HS-27A (cell line): ENCODE measurements at places on chromosomes 13 and 19.

DNA sequence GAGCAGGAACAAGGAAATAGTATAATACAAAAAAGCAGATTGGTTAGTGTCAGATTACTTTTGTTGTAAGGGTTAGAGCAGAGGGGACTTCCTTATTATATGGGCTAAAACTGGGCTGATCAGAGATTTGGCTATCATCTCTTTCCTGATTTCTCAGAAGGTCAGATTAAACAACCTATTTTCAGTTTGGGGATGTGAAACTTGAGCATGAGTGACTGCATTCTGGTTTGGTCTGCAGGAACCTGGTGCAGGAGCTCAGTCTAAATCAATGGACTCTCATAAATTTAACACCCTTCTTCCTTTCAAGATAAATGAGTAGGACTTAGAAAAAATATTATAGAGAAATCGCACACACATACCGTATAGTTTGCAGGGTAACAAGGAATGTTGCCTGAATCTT, 12.9 kb upstream of the RFXAP start:
- no peak for DNase-seq

DNA sequence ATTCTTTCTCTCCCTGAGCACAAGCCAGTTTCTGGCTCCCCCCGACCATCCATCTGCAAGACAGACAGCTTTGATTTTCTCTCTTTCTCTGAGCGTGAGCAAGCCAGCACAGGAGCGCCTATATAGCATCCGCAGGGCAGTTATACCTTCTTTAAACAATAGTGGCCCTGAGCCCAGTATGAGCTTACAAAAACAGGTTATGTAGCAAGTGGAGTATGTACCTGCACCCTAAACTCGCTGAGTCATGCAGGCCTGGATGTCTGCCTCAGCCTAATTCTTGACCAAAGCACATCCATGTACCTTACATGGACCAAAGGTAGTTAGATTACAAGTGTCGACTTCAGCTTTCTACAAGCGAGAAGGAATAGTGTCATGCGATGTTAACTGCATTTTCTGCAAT, 61.7 kb downstream of the RAP2A start:
- no peak for DNase-seq

GRCh38 chr13:48232420-48233045, 473 bp upstream of the ITM2B start:
- no peak for DNase-seq

DNA sequence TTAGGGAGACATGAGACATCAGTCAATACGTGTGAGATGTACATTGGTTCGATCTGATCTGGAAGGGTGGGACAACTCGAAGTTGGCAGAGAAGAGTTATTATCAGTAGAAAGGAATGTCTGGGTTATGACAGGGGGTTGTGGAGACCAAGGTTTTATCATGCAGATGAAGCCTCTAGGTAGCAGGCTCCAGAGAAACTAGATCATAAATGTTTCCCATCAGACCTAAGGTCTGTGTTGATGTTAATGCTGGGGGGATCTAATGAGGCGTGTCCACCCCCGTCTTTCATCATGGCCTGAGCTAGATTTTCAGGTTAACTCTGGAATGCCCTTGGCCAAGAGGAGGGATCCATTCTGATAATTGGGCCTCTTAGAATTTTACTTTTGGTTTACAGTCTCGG, 187.0 kb upstream of the KL start:
- DNase-seq, result no peak

DNA sequence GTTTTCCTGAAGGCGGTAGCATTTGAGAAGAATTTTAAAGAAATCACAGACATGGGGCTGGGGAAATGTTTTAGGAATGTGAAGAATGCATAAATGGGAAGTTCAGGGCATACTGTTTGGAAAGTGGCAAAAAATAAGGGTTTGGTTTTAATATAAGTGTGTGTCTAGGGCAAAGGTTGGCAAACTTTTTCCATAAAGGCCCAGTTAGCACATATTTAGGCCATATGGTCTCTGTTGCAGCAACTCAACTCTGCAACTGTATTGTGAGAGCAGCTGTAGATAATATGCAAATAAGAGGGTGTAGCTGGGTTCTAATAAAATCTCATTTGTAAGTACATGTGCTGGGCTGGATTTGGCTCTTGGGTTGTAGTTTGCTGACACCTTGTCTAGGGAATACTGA, 521.9 kb downstream of the DIAPH3 start:
- peak; percentile 15 for DNase-seq

- DNase-seq, result no peak
Observed at GRCh38 chr19:14089662-14090508, 666 bp downstream of the SAMD1 start.

DNA sequence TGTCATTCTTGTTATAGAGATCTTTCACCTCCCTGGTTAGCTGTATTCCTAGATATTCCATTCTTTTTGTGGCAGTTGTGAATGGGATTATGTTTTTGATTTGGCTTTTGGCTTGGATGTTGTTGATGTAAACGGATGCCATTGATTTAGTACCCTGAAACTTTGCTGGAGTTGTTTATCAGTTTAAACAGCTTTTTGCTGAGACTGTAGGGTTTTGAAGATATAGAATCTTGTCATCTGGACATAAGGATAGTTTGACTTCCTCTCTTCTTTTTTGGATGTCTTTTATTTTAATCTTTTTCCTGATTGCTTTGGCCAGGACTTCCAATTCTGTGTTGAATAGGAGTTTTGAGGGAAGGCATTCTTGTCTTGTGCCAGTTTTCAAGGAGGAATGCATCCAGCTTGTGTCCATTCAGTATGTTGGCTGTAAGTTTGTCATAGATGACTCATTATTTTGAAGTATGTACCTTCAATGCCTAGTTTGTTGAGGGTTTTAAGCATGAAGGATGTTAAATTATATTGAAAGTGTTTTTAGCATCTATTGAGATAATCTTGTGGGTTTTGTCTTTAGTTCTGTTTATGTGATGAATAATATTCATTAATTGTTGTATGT, 16.8 kb downstream of the ZNF431 start:
- no peak for DNase-seq

DNA sequence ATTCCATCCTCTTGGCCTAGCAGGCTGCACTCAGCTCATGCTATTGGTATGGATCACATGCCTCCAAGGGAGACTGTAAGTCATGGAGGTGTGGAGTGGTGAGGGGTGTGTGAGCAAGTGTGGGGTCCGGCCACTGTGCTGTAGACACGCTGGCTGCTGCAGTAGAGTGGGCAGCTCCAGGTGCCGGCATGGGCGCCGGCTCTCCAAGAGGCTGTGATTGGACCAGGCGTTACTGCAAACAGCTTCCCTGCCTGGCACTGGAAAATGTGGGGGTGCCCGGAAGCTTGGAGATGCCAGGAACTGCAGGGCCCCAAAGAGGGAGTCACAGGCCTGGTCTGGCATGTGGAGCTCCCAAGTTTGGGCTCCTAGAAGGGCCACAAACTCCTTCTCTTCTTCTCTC, 245.7 kb downstream of the GPC6 start:
- DNase-seq, result no peak

- no peak for DNase-seq
Observed at GRCh38 chr13:33509642-33510229, 224.2 kb upstream of the STARD13 start.

GRCh38 chr19:18278521-18279265, 2.7 kb downstream of the JUND start:
- no peak for DNase-seq

DNA sequence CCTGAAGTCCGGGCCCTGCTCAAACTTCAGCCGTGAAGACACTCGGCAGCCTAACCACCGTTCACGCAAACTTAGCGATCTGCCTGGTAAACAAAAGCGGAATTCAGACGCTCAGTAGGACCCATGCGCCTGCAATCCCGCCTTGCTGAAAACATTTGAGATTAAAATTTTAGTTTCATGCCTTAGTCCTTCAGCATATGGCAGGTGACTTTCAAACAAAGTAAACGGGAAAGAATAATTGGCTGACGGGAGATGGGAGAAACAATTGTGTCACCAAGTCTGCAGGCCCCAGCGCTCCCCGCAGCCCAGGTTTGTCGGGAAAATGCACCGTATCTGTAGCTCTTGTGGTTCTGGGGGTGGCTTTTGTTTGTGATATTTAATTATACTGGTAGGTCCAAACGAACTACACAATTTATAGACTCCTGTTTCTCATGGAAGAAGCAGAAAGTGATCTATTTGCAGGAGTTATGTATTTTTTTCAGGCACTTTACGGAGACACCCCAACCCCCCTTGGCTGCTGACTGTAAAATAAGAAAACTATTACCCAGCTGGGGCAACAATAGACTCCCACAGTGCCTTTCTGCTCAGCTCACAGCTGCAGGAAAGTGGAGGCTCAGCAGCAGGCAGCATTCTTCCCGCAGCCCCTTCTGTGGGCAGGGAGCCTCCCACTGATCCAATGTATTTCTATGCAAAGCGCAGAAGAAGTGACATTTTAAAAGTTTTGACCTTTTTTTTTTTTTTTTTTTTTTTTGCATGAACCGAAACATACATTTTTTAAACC, 94.8 kb downstream of the SOX1 start:
- no peak for DNase-seq

DNA sequence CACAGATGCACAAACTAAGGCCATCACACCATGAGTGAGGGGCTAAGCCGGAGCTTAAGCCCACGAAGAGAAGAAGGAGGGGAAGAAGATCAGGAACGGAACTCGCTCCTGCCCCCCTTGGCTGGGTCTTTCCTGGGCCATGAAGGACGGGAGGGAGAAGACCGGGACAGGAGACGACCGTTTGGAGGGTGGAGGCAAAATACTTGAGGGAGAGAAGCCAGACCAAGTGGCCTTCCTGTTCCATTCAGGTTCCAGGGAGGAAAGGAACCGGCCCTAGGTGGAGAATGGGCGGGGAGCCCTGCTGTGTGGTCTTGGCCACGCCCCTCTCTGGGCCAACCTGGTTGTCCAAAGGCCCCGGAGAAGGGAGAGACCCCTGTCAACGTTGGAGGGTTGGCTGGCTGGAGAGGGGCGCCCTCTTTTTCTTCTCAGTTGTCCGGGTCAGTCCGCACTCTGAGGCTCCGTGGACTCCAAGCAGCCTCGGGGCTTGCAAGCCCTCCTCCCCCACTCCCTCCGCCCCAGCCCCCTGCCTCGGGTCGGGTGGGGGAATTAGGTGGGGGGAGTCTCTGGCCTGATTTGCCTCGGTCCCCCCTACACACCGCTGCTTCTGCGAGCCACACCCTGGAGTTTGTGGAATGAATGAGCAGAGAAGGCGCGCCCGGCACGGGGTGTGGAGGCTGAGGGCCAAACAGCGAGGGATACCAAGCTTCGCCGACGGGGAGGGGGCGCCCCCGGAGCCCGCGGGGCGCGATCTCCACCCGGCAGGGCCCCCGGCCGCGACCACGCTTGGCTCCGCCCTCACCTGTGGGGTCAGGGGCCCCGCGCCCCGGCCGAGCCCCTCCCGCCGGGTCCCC, 757 bp downstream of the FBN3 start:
- no peak for DNase-seq
